ENCODE measurements at places on chromosomes 13 and 19. TPM values are rescaled to one million over a fixed set of nuclear protein-coding genes. Genes with fewer than 3 reads are reported as not detected.

- no peak for DNase-seq
Measured at GRCh38 chr19:40502647-40503319, 36.0 kb downstream of the SPTBN4 start.

- DNase-seq = no peak
Measured at GRCh38 chr19:31436121-31436776, 87.0 kb upstream of the TSHZ3 start.

GRCh38 chr19:36008336-36008978 lies at the start of gene SYNE4:
Gene SYNE4 (minus strand): TSS chr19:36008813. CDS start chr19:36008681, 132 bp downstream.
- no peak for DNase-seq

- no peak for DNase-seq
Measured at GRCh38 chr19:2013683-2013961, 1.9 kb downstream of the BTBD2 start.

DNA sequence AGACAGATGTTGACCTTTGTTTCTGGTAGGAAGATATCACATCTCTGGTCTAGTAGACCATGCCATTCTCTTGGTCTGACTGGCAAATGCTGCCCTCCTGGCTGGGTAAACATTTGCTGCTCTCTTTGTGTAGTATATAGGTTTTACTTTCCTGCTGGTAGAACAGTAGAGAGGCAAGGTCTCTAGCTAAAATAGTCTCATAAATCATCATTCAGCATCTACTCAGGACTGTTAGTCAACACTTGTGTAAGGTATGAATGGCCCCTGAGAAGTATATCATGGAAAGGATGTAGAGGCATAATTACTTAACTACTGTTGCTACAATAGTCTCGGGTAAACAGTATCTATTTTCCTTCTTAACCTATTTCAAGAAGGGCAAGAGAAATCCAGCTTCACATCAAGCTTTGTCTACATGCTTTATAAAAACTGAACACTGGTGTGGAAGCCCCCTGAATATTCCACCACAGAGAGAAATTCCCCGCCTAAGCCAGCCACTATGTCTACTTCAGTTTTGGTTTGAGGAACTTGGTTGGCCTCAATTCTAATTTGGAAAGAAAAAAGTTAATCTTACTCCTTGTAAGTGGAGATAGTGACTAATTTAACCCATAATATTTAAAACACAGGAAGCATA lies 18.4 kb upstream of the MYCBP2 start:
- DNase-seq = no peak

- no peak for DNase-seq
Measured at GRCh38 chr19:10402441-10403038, 802 bp downstream of the CDC37 start.

GRCh38 chr13:108427355-108427754 lies 157.8 kb downstream of the TNFSF13B start:
- no peak for DNase-seq

DNA sequence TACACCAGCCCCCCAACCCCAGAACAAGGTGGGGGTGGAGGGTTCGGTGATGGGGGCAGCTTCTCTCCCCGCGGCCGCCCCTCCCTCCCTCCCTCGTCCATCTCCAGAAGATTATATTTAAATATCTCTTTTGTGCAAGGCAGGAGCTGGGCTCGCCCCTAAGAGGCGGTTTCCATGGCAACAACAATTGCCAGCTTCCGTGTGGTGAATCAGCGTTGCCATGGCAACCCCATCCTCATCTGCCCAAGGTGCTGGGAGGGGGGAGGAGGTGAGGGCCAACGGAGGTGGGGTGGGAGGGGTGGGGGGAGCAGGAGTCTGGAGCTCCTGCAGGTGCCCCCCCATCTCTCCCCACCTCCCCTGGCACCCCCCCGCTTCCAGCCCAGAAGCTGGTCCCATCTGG lies 46.4 kb downstream of the CELF5 start:
- no peak for DNase-seq

DNA sequence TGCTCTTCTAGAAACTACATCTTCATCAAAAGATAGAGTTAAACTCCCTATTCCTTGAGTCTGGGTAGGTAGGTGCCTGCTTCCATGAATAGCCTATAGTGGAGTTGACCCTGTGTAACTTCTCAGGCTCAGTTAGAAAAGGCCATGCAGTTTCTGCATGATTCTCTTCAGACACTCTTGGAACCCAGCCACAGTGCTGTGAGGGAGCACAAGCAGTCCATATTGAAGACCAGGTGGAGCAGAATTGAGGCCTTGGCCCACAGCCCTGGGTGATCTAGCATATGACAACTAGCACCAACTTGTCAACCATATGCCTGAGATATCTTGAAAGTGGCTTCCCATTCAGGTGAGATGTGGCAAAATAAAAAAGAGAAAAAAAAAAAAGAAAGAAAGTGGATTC lies 10.3 kb upstream of the PAN3 start:
- no peak for DNase-seq

DNA sequence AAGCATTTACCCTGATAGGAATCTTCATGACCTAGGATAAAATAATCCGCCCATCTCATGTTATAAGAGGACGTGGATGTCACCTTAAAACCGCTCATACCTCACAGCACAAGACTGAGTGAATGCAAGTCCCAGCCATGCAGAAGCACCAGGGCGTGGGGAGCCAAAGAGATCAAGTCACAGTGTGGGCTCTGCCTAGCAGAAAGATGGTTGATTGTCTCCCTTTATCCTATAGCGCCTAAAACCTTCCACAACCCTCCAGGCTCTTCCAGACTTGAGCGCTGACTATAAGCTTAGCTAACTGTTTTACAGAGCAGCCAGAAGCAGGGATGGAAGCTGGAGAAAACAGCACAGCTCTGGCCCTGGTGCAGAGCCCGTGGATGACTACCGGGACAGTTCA lies 6.8 kb upstream of the ANKRD10 start:
- no peak for DNase-seq

- no peak for DNase-seq
Measured at GRCh38 chr19:435707-436412, 25.0 kb downstream of the SHC2 start.

The ZNF98 gene
- not detected for total RNA-seq

The KLF5 gene
- total RNA-seq = 7.0 TPM

The ERICH4 gene
- total RNA-seq = not detected

Data from chondrocyte (in vitro differentiated cells).